IPS-NIHi11 (cell line): ENCODE measurements at places on chromosomes 3 and 15.

DNA sequence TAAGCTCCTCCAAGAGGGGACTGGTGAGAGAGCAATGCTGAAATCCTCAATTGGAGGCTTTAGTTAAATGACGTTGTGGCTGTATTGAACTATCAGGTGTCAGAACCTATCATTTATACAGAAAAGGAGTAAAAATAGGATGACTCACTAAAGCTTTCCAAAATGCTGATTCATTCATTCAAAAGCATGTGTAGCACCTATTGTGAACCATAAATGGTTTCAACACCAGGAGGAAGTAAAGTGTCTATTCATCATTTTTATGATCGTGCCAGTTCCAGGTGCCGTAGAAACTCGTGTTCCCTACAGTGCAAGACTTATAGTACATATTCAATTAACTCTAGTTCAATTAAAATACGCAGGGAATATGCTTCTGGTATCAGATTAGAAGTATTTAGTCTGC, 66.5 kb upstream of the ARRDC4 start:
- DNase-seq: no peak

- DNase-seq: peak; percentile 49
Observed at GRCh38 chr3:144549166-144549565, 577.5 kb downstream of the DIPK2A start.

DNA sequence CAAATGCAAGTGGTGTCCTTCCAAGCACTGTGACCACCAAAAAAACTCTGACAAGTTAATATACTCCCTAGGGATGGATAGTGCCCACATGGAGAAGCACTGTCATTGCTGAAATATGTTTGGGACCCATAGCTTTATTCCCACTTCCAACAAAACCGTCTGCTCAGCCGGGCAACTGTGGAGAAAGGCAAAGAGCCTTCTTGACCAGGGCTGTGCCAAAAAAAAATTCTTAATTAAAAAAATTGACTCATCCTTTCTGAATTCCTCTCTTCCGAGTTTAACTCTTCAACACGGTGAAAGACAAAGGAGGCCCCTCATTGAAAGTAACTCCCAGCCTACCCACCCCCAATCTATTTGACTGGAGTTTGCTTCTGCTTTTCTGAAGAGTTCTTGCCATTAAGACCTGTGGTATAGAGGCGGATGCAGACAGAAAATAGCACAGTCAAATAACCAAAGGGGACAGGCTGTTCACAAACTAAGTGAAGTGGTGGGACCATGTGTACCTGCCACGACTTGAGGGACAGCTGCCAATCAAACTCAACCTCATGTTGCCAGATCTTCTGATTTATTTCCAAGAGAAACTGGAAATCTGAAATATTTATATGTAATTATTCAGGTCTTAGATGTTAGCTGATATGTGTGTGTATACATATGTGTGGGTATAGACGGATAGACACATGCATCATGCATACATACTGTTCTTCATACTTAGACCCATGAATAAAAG, 135.4 kb upstream of the PFN2 start:
- no peak for DNase-seq

GRCh38 chr15:45993508-45993907, 358.7 kb downstream of the SQOR start:
- no peak for DNase-seq

DNA sequence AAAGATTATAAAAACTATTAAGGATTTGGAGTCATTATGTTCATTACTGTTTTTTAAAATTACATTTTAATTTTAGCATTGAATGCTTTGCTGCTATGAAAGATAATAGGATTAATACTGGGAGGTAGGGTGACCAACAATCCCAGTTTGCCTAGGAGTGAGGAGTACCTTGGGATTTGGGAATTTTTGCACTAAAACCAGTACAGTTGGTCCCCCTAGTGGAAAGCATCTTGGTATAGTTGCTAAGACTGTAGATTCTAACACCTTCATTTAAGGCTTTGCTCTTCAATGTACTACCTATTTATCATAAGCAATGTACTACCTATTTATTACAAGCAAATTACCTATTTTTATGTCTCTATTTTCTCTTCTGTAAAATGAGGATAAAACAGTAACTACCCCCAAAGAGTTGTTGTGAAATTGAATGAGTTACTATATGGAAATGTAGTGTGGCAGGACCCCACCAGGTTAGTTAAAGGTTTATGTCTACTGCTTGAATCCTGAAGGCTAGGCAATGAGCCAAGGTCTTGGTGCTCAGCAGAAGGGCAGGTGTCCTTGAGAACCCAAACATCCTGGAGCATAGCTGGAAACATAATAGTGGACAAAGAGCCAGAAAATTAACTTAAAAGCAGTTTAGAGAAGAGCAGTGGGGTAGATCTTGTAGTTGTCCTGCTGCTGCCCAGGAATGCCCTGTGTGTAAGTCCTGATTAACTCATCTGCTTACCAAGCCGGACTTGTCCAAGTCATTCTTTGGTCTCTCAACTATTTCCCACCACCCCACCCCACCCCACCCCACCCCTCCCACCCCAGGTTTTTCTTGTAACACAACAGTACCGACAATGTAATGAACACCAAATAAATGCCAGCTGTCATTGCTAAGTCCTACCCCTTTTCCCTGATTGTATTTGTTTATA, 49.2 kb upstream of the NMD3 start:
- DNase-seq: peak; percentile 20

- no peak for DNase-seq
Observed at GRCh38 chr3:144160627-144161026, 189.0 kb downstream of the DIPK2A start.

DNA sequence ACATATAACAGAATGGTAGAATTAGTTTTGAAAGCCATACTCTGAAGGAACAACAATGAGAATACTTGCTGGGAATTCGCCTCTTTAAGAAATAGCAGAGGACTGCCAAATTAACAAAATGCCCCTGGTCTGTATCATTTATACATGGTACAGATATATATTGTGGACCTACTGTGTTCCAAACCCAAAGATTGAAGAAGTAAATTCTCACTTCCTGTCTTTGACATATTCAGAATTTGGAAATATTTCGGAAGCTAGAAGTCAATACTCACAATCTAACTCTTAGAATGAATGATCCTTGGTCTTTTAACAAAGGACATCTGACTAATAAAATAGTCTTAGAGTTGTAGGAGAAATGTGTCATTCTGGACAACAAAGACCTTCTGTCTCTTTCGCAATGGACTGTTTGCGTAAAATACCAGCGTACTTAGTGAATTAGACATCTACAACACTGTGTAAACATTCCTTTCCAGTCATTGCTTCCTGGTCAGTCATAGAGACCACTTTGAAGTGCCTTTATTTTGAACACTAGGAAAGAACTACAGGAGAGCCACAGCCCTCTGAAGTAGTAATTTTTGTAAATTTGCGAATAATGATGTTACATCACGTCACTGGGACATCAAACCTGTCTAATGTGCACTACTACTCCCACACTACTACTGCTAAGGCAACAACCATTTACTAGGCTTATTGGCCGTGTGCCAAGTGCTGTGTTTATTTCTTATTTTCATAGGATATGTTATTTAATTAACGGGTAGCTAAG, 68.0 kb downstream of the CHL1 start:
- DNase-seq: no peak

GRCh38 chr3:135125171-135125801, 330.2 kb downstream of the EPHB1 start:
- peak; percentile 71 for DNase-seq

GRCh38 chr3:165457096-165457495, 260.9 kb upstream of the SLITRK3 start:
- no peak for DNase-seq

DNA sequence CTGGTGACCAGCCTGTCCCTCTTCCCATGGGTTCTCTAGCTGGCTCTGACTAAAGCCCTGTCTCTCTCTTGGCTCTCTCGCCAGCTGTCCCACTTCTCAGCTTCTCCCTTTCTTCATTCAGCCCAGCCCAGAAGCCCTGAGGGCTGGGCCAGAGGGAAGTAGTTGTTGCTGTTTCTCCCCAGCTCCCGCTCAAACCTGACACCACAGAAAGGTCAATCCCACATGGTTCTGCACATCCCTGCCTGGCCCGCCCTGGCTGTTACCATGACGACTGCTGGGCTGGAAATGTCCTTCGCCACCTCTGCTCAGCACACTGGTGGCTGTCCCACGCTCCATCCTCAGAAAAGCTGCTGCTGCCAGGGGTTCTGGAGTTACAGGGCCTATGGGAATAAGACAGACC, 25.9 kb downstream of the CCDC32 start:
- peak; percentile 35 for DNase-seq

GRCh38 chr3:193996641-193997089, 139.3 kb upstream of the HES1 start:
- DNase-seq: peak; percentile 39

- no peak for DNase-seq
Observed at GRCh38 chr3:177107461-177108239, 89.6 kb downstream of the TBL1XR1 start.

GRCh38 chr15:81950841-81951414, 94.9 kb downstream of the MEX3B start:
- DNase-seq: peak; percentile 17

DNA sequence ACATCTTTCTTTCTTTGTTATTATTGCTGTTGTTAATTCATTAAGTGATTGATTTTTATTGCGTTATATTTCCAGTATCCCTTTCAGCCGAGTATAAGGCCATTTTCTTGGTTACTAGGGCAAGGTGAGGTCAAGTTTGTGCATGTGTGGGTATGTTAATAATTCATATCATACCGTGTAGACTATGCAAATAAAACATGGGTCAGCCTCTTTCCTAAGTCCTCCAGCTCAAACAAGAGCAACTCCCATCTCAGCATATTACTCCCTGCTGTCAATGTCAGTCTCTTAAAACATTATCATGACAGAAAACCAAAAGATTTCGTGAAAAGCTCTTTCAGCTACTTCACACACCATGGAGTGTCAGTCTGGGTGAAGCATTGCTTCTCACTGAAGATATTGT, 103.9 kb upstream of the ST8SIA2 start:
- DNase-seq: no peak

GRCh38 chr3:23710555-23710954, 95.2 kb upstream of the UBE2E1 start:
- peak; percentile 41 for DNase-seq

- peak; percentile 16 for DNase-seq
Observed at GRCh38 chr15:49155834-49156627, 632 bp upstream of the COPS2 start.

GRCh38 chr15:84082739-84083138, 152.8 kb upstream of the GOLGA6L4 start:
- DNase-seq: peak; percentile 12

DNA sequence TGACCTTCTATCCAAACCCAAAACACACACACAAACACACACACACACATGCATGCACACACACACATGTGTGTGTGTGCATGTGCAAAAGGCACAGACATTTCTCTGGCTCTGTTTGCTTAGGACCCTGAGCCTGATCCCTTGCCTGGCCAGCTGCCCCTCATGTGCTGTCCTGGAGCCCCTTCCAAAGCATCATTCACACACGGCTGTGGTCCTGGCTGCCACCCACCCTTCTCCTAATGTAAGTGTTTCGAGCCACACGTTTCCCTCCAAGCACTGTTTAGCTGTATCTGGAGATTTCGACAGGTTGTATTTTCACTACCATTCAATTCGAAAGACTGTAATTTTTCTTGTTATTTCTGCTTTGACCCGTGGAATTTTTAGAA, 45.8 kb upstream of the KLF13 start:
- peak; percentile 2 for DNase-seq

- no peak for DNase-seq
Observed at GRCh38 chr3:76044601-76045600, 259.6 kb upstream of the ZNF717 start.

GRCh38 chr3:73073091-73073707, 11.7 kb downstream of the EBLN2 start:
- DNase-seq: no peak

DNA sequence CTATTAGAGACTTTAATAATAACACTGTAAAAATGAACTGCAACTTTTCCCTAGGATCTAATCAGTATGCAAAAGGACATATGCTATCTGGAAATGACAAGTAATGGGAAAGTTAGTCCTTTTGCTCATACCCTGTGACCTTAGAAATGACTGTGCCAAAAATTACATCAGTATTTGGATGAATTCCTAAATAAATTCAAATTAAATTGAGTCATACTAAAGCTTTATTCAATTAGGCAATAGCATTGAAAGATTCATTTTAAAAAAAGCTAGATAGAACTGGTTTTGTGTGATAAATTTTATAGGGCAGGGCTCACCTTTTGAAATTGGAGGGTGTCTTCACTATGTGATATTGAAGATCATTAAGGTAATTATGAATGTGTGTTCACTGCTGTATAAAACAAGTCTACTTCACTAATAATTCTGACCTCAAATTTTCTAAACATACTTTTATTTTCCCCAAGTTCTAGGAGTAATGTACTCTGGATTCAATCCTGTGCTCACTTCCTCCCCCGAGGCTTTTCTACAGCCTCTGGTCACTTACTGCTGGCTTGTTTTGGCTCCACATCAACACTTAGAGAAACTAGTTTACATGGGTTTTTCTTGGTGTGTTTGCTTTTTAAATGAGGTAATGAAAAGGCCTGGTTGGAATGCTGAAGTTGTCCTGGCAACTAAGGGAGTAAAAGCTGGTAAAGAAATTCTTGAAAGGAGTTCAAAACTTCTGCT, 44.4 kb upstream of the SPTSSB start:
- DNase-seq: no peak

- DNase-seq: no peak
Observed at GRCh38 chr3:43948013-43948412, 257.3 kb downstream of the ABHD5 start.

- no peak for DNase-seq
Observed at GRCh38 chr3:119257654-119258410, 17.2 kb upstream of the B4GALT4 start.

GRCh38 chr3:168470380-168470779, 374.7 kb upstream of the GOLIM4 start:
- no peak for DNase-seq

GRCh38 chr3:124512881-124513609, 217.2 kb upstream of the UMPS start:
- DNase-seq: no peak

DNA sequence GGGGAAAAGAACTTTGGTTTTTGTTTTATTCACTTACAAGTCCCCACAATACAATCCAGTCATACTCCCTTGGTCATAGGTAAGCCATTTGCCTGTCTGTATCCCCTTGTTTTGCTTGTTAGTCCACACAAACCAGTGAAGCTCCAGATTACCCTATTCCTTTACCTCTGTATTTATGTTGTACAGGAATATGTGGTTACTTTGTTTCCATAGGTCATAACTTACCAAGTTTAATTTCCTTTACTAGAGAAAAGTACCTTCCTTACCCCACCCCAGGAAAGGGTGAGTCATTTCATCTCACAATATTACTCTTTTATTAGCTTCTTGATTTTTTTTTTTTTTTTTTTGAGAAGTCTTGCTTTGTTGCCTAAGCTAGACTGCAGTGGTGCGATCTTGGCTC, 113.4 kb upstream of the LRRFIP2 start:
- no peak for DNase-seq

DNA sequence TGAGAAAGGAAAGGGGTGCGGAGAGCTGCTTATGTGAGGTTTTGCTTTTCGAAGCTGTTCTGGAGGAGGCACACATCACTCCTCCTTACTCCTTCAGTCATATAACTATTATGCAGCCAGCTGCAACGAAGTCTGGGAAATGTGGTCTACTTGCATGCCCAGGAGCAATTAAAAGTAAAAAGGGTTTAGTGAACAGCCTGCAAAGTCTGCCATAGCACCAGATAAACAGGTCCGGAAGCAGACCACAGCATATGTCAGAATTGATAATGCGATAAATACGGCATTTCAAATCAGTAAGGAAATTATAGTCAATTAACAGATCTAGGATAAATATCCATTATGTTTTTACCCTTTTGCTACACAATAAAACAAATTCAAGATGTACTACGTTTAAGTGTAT, 99.5 kb downstream of the POLR2M start:
- DNase-seq: no peak
